ENCODE measurements at places on chromosomes 1 and 21.

- DNase-seq = no peak
These were observed 170.8 kb downstream of the NFIA start for GRCh38 chr1:61253059-61253735.

DNA sequence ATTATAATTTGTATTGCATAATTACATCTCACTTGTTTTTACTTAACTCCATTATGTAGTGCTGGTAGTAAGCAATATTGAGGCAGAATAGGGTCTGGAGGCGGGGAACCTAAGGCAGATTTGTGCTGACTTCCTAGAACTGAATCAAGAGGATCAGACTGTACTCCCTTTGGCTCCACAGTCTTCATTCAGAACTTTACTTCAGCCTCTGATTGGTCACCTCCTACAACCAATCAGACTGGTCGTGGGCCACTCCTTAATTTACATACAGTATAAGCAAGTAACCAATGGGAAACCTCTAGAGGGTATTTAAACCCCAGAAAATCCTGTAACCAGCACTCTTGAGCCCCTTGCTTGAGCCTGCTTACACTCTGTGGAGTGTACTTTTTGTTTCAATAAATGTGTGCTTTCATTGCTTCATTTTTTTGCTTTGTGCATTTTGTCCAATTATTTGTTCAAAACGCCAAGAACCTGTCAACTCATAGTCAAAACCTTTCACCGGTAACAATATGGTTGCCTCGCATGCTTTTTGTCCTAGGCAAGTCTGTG, 31.6 kb downstream of the ZBTB8OS start:
- DNase-seq = no peak

DNA sequence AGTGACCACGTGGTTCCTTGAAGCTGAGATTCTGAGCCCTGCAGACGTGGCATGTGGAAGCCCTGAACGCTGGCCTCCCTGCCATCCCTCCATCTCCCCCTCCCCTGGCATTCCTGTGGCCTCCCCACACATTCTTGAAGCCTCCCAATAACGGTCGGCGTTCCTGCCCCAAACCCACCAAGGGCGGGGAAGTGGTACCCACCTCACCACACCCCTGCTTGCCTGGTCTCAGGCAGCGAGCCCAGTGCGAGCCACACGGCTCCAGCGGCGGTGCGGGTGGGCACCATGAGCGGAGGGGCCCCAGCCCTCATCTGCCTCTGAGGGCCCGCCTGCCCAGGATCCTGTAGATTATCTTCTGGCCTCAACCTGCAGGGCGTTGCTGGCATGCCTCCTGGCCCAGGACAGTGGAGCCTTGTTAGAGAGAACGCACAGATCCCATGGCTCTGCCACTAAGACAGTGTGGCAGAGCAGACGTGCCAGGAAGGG, 20.6 kb upstream of the PRELP start:
- DNase-seq = no peak

DNA sequence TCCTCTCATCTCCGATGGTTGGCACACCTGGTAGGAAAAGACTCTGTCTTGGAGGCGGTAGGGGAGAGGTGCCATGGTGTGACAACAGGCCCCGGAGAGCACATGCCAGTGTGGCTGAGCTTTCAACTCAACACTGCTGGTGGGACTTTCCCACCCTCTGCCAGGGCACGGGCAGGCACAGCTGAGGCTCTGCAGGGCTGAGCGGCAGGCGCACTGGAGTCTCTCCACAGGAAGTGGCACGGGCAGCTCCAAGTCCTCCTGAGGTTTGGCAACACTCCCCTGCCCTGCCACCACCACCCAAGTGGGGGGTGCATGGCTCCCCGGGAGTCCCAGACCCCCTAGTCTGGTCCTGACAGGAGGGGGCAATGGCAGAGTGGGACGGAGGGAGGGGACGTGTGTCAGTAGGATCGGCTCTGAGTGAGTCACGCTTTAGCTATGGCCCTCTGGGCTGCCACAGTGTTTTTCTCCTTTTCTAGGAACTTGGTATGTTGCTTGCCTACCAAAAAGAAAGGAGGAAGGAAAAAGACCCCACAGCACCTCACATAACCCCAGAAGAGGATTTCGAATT, 27.3 kb upstream of the EVA1B start:
- DNase-seq = no peak

GRCh38 chr21:41136286-41136685, 31.7 kb upstream of the BACE2 start:
- no peak for DNase-seq

DNA sequence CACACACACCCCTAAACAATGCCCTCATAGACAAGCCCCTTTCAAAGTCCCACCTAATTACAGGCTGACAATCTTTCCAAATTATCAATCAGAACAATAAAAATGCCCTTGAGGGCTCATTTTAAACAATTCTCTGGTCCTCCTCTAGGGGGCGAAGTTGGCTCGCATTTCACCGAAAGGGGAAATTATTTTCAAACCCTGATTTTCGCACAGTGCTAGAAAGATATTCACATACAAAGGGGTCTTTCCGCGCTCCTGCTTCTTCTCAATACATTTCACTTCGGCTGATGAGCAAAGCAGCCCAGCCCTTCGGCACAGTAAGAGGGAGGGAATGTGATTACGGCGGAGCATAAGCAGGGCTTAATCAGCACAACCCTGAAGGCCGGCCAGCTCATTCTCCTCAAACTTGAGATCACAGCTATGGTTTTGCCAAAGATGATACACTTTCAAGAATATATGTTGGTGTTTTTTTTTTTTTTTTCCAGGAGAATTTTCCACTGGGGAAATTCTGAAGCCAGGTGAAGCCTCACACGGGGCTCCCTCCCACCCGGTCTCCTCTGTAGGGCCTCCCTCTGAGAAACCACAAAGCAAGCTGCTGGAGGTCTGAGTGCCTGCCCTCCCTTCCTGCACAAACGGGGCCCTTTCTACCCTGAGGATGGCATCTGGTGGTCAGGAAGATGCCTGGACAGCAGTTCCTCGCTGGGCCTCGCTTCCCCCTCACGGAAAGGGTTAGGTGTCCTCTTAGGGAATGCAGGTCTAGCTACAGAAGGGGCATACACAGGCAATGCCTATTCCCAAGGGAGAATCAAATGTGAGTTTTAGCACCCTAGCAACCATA, 66.9 kb downstream of the GNG12 start:
- DNase-seq = peak; percentile 33

DNA sequence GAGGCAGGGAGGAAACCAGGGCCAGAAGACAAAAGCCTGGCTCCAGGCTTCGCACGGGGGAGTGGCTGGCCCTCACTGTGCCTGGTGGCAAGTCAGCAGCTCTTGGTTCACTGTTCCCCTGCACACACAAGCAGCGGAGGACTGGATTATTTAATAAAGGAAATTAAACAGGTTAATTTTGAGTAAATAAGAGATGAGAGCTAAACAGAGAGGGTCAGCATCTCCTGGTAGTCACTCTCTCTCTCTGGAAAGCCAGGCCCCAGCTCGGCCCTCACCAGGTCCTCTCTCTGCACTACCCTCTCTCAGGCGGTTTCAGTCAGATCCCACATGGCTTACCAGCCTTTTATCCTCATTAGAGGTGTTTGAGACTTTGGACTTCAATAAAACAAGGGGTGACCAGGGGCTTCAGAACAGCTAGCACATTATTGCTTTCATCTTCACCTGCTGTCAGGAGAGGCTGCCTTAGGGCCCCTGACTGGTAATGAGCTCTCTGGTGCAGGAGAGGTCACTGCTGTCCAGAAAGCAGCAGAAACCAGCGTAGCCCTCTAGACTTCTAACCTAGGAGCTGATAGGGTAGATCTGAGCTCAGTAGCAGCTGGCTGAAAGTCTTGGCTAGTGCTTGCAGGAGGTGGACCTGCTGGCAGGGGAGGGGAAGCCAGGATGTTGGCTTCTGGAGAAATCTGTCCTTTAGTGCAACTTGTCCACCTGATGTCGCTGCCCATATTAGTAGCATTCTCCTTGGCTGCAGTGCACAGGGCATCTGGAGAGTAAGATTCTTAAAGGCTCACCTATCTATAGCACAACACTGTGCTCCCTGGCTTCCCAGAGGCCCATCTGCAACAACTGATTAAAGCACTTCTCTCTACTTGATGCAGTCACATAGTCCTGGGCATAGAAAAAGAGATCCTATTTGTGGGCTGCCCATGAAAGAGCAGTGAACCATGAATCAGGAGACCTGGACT, 45.9 kb downstream of the SYT6 start:
- DNase-seq = no peak

GRCh38 chr1:61853583-61853982, 111.3 kb downstream of the PATJ start:
- no peak for DNase-seq

- DNase-seq = no peak
These were observed 152.1 kb downstream of the PTGER3 start for GRCh38 chr1:70895531-70895930.

GRCh38 chr21:15071009-15071408, 6.2 kb upstream of the NRIP1 start:
- no peak for DNase-seq

DNA sequence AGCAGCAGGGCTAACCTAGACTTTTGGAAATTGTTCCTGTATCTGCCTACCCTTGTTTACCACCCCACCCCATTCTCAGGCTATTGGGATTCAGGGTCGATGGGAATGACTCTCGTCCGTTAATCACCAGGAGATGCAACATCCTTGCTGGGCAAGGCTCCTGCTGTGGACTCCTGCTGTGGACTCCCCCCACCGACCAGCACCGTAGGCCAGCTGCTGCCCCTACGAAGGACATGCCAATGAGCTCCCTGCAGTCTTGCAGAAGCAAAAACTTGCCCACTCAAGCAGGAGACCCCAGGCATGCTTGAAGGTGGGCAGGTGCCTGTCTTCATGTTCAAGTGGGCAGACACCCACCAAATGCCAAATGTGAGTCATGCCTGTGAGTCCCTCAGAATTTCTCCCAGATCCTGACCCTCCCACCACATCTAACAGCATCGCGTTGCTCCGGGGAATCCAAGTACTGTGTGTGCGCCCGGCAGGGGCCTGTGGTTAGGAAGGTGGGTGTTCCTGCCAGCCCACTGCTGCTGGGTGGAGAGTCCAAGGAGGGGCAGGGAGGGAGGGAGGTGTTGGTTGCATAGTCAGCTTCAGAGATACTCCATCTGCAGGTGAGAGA, 41.7 kb upstream of the SOX13 start:
- DNase-seq = no peak

DNA sequence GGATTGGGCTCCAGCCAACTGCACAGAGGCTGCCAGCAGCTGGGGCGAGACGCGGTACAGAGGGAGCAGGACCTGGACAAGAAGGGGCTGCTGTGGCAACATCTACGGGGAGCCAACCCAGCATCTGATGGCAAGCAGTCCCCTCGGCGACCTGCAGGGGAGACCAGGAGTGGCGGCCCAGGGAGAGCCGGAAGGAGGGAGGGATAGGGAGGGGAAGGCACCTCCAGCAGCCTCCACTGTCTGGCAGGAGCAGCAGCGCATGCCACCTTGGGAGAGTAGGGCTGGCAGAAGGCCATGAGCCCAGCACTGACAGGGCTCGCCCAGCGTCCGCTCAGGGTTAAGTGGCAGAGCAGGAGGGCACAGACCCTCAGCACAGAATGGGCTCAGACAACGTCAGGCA, 17.3 kb downstream of the CHD5 start:
- no peak for DNase-seq

DNA sequence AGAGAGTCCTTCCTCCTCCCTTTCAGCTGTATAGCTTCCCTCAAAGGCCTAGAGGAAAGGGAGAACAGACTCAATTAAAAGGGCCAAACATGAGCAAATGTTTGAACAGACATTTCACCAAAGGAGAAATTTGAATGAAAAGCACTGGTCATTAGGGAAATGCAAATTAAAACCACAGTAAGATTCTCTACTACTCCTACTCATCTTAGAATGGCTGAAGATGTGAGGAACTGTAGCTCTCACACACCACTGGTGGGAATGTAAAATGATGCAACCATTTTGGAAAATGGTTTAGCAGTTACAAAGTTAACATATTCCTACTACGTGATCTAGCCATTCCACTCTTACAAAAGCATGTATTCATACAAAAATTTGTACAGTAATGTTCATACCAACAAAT, 253.0 kb upstream of the HOOK1 start:
- DNase-seq = no peak

DNA sequence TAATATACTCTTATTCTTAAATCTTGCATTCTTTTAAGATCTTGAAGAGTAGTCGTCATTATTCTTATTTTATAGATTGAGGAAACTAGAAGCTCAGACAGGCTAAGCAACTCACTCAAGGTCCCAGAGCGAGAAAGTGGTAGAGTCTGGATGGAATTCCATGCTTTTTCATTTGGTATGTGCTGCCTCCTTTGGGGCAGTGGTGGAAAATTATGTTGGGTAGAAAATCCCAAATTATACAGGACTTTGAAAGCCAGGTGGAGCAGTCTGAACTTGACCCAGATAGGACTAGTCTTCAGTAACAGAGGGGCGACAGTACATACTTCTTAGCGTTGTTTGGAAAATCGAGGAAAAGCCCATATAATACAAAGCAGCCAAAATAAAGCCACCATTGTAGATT, 205.6 kb downstream of the ATG4C start:
- DNase-seq = no peak

GRCh38 chr1:87449348-87449963, 120.8 kb downstream of the LMO4 start:
- peak; percentile 18 for DNase-seq

GRCh38 chr1:175182201-175182746, 10.3 kb downstream of the KIAA0040 start:
- DNase-seq = no peak

- DNase-seq = no peak
These were observed 7.6 kb upstream of the ARHGEF10L start for GRCh38 chr1:17531682-17532487.

DNA sequence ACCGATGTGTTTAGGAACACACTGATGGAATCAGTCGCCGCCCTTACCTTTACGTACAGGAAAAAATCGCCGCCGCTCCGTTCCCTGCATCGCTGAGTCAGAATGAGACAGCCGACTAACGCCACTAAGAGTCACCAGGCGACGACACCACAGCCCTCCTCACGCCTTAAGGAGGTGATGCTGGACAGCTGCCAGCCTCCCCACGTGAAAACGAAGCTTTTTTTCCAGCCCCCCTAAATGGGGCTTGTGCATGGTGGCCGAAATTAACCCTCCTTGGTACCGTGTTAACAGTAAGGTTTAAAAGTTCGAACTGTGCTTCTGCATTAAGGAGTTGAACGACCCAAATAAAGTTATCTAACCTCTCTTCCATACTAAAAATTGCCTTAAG, 511 bp downstream of the DNTTIP2 start:
- peak; percentile 36 for DNase-seq

DNA sequence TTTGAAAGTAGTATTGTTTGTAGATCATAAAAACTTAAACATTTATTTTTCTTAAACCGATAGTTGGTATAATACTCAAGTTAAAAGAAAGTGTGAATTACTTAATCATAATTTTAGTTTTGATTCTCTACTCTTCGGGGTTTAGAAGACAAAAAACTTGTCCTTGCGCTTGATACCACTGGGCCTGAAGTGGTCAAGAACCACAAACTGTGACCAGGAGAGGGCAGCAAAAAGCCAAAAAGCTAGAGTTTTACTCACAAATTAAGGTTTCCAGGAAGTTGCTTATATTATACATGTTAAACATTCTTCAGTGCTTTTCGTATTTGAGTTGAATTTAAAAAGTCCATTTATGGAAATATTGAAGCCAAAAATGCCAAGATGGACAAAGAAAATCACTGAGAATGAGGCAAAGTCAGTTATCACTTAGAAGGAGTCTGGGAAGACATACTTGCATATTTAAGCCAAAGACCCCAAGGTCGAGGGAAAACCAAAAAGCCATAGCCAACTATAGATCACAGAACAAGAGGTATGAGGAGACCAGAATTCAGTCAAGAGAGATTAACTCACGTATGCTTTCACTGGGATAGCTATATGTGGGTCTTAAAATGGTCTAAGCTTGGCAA, 34.2 kb downstream of the EFCAB7 start:
- DNase-seq = no peak

All from stimulated activated effector memory CD8-positive, alpha-beta T cell treated with anti-CD3 and anti-CD28 coated beads, Interleukin-12 subunit alpha, Interleukin-12 subunit beta, amount 100 ng/mL, for 72 hours (primary cell).